Activated CD4-positive, alpha-beta T cell treated with anti-CD3 and anti-CD28 coated beads, Interleukin-2, Interleukin-4, amounts not matched to agents 100 ng/mL and 50 ng/mL, durations not matched to agents 16 hours and 8 hours (primary cell): ENCODE measurements at places on chromosomes 11 and 22.
A peak's percentile ranks its signal among the peaks of the same experiment; 100 is the strongest.

GRCh38 chr11:81245791-81246190 is 1487.9 kb downstream of the FAM181B start:
- DNase-seq, result no peak

- DNase-seq, result no peak
These were observed 7.0 kb upstream of the NF2 start for GRCh38 chr22:29596408-29596807.

DNA sequence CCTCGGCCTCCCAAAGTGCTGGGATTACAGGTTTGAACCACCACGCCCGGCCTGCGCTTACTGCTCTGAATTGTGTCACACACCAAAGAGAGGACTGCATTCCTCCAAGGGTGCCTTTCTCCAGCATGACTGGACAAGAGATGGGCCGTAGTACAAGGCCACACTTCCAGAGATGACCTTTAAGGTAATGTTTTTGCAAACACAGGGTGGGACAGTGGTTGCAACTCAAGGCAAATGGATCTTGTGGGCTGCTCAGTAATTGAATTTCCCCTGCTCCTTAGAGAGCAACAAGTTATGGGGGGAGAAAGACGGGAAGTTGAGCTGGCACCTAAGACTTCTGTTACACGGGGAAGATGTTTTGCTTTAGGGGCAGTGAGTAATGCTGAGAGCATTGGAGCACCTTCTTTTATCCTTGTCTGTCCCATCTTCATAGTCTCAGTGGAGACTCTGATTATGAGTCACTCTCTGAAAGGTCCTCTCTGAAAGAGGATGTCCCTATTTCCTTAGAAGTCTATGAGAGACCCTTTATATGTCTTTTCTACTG is 66.3 kb downstream of the C11orf91 start:
- no peak for DNase-seq

- DNase-seq, result no peak
These were observed 15.8 kb upstream of the CHADL start for GRCh38 chr22:41256254-41257253.

DNA sequence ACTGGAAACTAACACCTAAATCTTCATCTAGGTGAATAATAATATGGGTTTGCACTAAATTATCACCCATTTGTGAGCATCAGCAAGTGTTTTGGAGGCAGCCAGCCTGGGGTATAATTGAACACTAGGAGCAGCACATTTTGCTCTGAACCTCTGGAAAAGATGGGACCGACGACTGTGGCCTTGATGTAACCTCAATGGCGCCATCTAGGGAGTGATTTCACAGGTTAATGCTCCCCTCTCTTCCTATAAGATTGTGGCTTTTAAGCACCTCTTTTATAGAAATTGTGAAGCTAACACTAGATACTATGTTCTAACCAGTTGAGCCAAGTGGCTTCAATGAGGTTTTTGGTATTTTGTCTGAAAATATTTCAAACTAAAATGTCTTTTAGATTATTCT is 203.7 kb downstream of the NELL1 start:
- DNase-seq, result peak; percentile 11

GRCh38 chr22:22703715-22704114 is 59.3 kb downstream of the GGTLC2 start:
- DNase-seq, result peak; percentile 3

DNA sequence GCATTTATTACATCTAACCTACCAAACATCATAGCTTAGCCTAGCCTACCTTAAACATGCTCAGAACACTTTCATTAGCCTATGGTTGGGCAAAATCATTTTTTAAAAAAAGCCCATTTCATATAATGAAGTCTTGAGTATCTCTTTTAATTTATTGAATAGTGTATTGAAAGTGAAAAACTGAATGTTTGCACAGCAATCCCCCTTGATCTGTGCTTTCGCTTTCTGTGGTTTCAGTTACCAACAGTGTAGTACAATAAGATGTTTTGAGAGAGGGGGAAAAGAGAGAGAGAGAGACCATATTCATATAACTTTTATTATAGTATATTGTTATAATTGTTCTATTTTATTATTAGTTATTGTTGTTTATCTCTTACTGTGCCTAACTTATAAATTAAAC is 8.4 kb upstream of the MAP6 start:
- no peak for DNase-seq

DNA sequence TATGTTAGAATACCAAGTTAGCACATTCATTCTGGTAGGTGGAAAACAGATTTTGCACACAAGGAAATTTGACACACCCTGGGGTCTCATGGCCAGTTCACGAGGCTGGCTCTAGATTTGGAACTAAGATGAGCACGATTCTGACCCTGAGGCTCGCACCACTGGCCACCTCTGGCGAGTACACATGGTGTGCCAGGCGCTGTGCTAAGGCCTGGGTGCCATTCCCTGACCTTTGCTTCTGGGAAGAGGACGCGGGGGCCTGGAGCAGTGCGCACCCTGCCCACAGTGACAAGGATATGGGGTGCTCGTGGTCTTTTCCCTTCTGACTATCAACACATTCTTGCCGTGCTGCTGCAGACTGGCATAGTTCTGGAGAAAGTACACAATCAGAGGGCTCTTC is 29.5 kb upstream of the DMC1 start:
- no peak for DNase-seq
